ENCODE measurements at places on chromosomes 4 and X.
A peak's percentile ranks its signal among the peaks of the same experiment; 100 is the strongest.

DNA sequence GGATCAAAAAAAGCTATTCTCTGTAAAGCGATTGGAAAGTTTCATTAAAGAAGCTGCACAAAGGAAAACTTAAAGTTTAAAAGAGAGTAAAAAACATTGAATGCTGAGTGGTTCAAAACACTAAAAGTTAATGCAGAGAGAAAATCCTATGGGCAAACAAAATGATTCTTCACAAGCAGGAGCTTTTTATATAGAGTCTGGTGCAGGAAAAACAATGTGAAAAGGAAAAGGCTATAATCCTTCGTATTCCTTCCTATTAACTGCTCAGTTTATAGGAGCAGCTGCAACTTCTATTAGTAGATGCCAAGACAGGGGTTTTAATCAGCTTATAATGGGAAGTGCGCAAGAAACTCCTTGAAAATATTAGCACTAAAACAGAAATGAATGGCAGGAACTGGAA lies 100.7 kb downstream of the PDGFC start:
- DNase-seq: no peak

DNA sequence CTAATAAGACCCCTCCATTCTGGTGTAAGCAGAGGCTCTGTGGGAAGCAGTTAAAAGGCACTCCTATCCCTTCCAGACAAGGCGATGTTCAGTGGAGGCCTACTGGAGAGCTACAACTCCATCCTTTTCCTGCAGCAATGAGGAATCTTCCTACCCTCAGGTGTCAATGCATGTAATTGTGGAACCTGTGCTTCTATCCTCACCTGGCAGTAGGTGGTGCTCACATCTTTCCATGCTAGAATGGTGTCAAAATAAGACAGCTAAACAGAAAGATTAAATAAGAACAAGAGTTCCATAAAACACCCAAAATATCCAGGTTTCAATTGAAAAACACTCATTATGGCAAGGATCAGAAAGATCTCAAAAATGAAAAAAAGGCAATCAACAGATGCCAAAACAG lies 224.6 kb downstream of the IL15 start:
- no peak for DNase-seq

- no peak for DNase-seq
These were observed 89.2 kb downstream of the WDFY3 start for GRCh38 chr4:84877051-84877833.

GRCh38 chr4:4994312-4995097 lies 24.8 kb downstream of the CYTL1 start:
- DNase-seq: no peak

DNA sequence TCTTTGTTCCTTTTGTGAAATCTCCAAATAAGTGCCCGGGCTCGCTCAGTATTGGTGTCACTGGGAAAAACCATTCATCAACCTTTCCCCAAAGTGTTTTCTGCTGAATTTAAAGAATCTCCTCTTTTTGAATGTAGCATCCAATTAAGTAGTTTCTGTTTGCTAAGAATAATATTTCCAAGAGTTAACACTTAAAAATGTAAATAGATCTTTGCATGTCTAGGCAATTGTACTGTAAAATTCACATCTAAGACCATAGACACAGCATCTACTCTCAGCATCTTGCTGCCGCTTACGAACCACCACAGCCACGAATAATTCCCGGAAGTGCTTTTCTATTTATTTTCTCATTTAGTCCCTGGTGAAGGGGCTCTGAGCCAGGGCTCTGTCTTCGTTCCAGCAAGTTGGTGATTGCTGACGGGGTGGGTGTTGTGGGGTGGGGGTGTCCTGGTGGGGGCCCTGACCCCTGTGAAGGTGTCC lies 1.4 kb downstream of the NSG1 start:
- DNase-seq: no peak

DNA sequence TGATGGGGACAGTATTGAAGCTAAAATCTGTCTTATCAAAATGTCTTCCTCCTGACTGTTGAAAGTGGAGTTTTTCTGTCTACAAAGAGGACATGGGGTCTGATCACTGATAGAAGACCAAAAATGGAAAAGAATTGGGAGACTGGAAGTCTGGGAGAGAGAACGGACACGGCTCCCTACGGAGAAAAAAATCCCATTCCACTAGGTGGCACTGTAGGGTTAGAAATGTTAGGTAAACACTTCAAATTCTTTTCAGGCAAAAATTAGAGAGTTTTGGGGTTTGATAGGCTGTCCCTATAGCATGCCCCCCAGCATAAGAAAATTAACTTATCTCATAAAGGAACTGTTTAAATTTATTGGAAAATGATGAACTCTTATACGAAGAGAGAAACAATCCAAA lies 200.5 kb downstream of the FAM133A start:
- no peak for DNase-seq

GRCh38 chr4:84710548-84710947 lies 127.6 kb downstream of the CDS1 start:
- no peak for DNase-seq

DNA sequence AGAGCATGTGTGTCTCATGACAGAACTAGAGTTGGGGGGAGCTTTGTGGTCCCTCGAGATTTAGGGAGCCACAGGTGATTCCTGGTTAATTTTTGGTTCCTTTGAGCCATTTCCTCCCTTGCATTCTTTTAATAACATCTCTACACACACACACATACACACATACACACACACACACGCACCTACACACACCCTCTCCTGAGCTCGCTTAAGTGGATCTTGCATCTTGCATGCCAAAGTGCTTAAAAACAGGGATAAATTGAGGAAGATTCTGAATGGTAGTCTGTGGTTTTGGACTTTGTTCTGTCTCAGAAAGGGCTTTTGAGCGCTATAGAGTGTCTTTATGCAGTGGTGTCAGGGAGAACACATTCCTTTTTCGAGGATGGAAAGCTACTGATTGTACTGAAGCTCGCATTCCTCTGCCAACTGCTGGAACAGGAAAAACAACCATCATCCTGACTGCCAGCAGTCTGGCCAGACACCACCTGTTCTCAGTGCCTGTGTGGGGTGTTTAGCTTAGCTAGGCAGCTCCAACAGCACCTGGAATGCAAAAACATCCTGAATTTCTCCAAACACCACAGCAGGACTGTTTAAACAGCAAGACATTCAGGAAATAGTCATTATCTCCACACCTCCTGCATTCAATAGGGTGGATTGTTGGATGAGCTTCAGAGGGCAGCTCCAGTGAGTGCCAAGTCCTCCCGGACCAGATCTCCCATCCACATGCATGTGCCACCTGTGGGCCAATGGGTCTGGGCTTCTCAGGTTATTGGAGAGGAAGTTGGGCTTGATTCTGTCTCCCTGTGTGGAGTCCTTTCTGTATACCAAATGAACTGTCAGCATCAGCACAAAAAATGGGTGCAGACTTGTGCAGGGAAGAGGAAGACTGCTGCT lies 21.9 kb upstream of the IGFBP7 start:
- no peak for DNase-seq

DNA sequence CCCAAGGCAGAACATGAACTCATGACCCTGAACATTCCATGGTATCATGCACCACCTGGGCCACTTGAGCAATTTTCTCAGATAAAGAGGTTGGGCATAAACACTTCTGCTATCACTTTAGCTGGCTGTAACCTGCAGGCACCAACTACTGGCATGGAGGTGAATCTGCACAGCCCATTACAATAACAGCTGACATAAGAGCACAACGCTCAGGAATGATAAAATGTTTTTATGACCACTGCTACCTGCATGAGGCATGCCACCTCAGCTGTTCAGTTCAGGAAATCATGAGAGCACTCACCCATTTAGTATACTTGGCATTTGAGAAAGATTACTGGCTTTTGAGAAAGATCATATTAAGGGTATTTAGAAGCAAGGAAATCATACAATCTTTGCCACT lies 85.7 kb upstream of the SPIN4 start:
- DNase-seq: no peak

- DNase-seq: no peak
These were observed 51.4 kb downstream of the STIM2 start for GRCh38 chr4:26912069-26912468.

GRCh38 chrX:39472161-39472560 lies 625.6 kb downstream of the BCOR start:
- DNase-seq: no peak

DNA sequence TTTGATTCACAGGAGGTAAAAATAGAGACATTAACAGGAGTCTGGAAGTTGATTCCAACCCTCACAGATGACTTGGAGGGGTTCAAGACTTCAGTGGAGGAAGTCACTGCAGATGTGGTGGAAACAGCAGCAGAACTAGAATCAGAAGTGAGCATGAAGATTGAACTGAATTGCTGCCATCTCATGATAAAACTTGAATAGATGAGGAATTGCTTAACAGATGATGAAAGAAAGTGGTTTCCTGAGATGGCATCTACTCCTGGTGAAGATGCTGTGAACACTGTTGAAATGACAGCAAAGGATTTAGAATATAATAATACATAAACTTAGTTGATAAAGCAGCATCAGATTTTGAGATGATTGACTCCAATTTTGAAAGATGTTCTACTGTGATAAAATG lies 76.5 kb downstream of the RELL1 start:
- DNase-seq: no peak

GRCh38 chr4:152106781-152107321 lies 346.0 kb upstream of the GATB start:
- no peak for DNase-seq

- DNase-seq: no peak
These were observed 41.0 kb upstream of the SH3RF1 start for GRCh38 chr4:169311643-169312365.

GRCh38 chr4:140937866-140938265 lies 181.7 kb upstream of the TBC1D9 start:
- no peak for DNase-seq

- no peak for DNase-seq
These were observed 82.9 kb downstream of the OR13H1 start for GRCh38 chrX:131626681-131627296.

- DNase-seq: no peak
These were observed 9.2 kb upstream of the SORCS2 start for GRCh38 chr4:7183161-7183560.

DNA sequence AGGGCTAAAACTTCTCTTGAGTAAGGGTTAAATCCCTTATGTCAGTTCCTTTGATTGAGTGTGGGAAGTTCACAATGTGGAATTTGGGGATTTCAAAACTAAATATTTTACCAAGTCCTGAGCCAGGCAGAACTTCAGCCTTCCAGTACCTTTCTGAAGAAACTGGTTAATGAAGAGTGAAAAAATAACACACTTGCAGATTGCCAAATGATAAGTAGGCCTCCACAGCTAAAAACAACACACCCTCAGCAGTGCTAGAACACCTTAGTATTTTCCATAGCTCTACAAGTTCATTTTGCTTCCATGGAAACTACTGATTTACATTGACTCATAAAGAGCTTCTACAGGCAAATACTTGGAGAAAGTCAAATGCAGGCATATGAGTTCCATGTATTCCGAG lies 326.8 kb downstream of the ZNF674 start:
- DNase-seq: no peak

- peak; percentile 83 for DNase-seq
These were observed 57.7 kb downstream of the WFS1 start for GRCh38 chr4:6327220-6327917.

- DNase-seq: no peak
These were observed 48.1 kb downstream of the NRK start for GRCh38 chrX:105870445-105870844.

- DNase-seq: no peak
These were observed 101.1 kb downstream of the ZDHHC15 start for GRCh38 chrX:75421688-75422230.

GRCh38 chrX:66015900-66016689 lies 23.8 kb downstream of the VSIG4 start:
- no peak for DNase-seq

DNA sequence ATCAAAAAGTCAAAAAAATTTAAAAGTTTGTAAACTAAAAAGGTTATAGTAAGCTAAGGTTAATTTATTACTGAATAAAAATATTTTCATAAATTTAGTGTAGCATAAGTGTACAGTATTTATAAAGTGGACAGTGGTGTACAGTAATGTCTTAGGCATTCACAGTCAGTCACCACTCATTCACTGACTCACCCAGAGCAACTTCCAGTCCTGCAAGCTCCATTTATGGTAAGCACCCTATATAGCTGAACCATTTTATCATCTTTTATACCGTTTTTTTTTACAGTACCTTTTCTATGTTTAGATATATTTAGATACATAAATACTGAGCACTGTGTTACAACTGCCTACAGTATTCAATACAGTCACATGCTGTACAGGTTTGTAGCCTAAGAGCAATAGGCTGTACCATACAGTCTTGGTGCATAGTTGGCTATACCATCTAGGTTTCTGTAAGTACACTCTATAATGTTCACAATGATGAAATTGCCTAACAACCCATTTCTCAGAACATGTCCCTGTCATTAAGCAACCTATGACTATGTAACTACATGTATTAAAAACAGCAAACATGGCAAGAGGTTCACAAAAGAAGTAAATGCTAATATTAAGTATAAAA lies 18.6 kb downstream of the ACSL4 start:
- no peak for DNase-seq

DNA sequence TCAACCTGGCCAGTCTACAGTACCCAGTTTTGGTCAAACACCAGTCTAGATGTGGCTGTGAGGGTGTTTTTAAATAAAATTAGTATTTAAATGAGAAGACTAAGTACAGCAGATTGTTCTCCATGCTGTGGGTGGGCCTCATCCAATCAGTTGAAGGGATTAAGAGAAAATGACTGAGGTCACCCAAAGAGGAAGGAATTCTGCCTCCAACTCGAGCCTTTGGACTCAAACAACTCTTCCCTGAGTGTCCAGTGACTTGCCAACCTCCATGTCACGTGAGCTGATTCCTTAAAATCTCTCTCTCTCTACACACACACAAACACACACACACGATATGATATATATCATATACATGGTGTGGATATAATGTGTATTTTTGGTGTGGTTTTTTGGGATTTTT lies 10.0 kb downstream of the TREX2 start:
- no peak for DNase-seq

- DNase-seq: no peak
These were observed 2011.9 kb upstream of the PCDH10 start for GRCh38 chr4:131137196-131137595.

DNA sequence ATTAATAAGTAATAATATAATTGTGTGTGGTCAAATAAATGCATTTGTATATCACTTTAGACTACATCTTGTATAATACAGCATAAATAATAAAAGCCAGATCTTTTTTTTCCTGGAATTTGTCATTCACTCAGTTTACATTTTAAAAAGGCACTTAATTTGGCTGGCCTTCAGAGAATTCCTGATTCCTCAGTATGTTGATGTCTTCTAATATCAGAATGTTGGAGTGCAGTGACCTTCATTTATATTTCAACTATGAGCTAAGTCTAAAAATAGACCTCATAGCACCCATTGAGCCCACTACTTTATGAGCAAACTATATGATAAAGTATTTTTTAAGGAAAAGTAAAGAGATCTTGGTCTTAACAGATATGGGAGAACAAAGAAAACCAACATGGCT lies 27.8 kb downstream of the ZNF330 start:
- no peak for DNase-seq

GRCh38 chrX:34886011-34886410 lies 56.6 kb upstream of the FAM47B start:
- DNase-seq: no peak

- no peak for DNase-seq
These were observed 272.8 kb upstream of the EPHA5 start for GRCh38 chr4:65943076-65943475.
